ENCODE measurements at places on chromosomes 4 and X.

DNA sequence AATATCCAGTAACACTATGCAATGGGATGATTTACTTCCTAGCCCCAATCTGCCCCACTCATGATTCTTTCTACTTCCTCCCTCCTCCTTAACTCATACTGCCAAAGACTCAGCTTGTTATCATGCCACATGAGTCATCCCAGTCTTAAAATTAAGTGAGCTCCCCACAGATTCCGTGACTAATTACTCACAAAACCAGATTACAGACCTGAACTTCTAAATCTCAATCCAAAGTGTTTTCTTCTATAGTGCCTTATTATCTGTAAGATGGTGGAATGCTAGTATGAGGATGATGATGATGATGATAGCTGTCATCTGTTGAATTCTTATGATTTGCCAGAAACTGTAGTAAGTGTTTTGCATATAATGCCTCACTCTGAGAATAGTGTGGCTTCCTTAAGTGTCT is 27.7 kb upstream of the GPC3 start:
- no peak for DNase-seq

- DNase-seq = no peak
Measured at GRCh38 chr4:184850431-184851199, 24.8 kb upstream of the ACSL1 start.

- DNase-seq = no peak
Measured at GRCh38 chr4:3858046-3858730, 92.0 kb downstream of the ADRA2C start.

- DNase-seq = no peak
Measured at GRCh38 chr4:154158361-154159155, 333.0 kb downstream of the DCHS2 start.

DNA sequence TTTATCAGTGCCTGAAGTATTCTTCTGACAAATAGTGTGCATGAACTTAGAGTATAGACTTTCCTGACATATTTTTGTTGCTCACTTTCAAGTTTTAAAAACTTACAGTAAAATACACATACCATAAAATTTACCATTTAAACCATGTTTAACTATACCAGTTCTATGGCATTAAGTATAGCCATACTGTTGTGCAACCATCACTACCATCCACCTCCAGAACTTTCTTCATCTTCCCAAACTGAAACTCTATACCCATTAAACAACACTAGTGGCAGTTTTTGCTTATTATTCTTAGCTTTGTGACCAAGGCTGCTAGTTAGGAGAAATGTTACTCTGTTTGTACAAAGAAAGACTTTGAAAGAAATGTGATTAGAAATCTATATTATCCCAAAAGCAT is 25.8 kb downstream of the ATP7A start:
- DNase-seq = no peak

GRCh38 chrX:100600758-100601157 is 16.0 kb downstream of the TNMD start:
- no peak for DNase-seq

DNA sequence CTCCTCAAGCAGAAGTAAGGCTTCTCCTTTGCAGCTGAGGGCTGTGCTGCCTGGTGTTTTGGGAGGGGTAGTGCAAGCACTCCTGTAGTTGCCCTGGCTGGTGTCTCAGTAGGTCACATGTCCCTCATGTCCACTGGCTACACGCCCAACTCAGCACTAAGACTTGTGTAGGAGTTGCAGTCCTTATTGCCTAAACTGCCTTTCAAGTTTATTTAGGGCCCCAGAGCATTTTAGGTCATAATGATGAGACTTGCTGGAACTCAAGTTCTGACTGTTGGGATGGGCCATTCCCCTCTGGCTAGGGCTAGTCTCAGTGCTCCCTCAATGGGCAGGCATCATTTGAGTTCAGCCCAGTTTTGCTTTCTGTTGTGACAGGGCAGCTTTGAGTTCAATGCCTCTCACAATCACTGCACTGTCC is 44.1 kb downstream of the PPM1K start:
- no peak for DNase-seq

DNA sequence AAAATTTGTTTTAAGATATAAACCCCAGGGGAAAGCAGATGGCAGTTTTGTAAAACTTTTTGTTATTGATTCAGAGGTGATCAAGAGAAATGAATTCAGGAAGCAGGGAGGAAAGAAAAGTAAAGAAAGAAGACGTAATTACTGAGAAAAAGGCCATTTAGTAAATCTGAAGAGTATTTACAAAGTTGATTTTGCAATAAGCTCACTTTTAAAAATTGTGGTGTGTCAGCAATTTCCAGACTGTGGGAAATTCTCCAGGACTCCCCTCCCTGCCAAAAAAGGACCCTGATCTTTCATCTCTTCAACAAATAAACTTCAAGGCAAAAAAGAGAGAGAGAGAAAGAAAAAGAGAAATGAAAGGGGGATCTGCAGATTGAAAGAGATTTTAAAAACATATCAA is 36.6 kb downstream of the PCYT1B start:
- no peak for DNase-seq

- no peak for DNase-seq
Measured at GRCh38 chr4:169976951-169977350, 49.2 kb downstream of the MFAP3L start.

DNA sequence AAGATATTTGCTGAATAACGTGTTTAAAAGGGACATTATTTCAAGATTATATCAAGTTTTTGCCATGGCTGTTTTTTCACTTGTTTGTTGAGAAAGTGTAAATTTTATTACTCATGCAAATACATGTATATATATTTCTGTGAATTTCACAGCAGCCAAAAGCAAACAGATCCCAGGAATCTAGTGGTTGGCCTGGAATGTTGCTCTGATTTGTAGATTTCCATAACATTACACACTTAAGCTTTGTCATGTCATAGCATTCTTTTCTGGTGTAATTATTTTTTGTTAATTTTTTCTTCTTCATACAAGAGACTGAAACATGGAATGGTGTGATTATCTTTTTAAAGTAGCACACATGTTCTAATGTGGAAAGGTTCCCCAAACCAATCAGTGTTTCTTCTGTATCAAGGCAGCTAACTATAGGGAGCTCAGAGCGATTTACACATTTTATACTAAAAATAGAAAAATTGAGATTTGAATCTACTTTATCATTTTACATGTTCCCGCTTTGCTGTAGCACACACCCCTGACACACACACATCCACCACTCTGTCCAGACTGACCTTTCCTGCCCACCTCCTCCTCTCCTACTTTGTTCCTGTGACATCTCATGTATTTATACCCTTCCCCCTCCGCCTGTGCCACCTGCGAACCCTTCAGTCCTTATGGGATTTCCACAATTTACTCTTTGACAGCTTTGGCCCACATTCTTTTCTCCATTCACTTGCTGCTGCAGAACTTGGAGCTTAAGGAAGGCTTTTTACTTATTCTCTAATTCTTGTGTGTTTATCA is 20.3 kb downstream of the RUFY3 start:
- DNase-seq = no peak

- no peak for DNase-seq
Measured at GRCh38 chr4:60656171-60656570, 544.0 kb upstream of the ADGRL3 start.

DNA sequence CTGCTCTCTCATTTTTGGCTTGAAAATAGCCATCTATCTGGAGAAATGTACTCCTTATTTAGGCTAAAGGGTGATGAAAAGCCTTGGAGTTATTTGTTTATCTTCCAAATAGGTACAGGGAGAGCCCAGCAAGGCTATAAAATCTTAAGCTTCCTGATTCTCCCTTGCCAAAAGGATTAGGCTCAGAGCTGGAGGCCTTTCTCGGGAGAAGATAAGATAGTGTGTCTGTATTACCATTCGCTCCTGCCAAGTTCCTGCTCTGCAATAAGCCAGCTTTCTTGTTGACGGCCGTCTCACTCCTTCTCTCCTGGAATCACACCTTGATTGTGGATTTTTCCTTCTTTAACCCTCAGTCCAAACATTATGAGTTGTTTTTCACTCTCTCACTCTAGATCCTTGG is 171.8 kb upstream of the TTC29 start:
- no peak for DNase-seq

GRCh38 chr4:44493924-44494323 is 45.3 kb upstream of the KCTD8 start:
- no peak for DNase-seq

GRCh38 chr4:16672421-16672820 is 226.0 kb downstream of the LDB2 start:
- DNase-seq = no peak

DNA sequence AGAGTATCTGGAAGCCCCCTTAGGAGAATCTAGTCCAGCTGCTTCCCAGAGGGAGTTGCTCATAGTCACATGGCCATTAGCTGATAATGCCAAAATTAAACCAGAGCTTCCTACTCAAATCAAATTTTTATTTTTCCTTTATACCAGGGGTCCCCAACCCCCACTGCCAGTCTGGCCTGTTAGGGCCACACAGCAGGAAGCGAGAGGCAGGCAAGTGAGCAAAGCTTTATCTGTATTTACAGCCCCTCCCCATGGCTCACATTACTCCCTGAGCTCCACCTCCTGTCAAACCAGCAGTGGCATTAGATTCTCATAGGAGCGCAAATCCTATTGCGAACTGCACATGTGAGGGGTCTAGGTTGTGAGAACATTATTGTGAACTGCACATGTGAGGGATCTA is 19.2 kb upstream of the TNIP3 start:
- DNase-seq = no peak

DNA sequence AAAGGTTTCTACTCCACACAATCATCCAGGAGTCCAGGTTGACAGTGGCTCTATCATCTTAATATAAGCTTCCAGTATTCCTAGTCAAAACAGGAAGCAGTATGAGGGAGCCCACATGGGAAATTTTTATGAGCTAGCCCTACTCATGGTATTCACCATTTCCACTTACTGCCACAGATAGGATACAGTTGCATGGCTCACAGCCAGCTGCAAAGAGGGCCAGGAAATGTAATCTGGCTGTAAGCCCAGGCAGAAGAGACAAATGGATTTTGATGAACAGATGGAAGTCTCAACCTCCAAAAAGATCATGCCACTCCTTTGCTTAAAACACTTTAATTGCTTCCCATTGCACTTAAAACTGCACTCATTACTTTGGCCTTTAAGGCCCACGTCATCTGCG is 150.6 kb downstream of the ADAMTS3 start:
- DNase-seq = no peak

DNA sequence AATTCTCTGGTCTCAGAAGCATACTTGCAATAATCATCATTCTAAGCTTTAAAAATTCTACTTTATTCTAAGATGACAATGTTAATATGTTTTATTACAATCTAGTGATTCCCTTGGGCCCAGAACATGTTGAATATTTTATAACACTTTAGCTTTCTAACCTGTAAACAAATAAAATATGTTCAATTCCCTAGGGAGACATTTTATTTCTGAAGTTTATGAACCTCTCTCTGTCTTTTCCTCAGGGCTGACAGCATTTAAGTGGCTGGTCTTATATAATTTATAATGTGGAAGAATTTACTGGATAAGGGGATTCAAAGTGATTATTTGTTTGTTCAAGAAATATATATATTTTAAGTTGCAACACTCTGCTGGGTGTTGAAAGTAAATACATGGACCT is 55.3 kb upstream of the NPFFR2 start:
- no peak for DNase-seq

DNA sequence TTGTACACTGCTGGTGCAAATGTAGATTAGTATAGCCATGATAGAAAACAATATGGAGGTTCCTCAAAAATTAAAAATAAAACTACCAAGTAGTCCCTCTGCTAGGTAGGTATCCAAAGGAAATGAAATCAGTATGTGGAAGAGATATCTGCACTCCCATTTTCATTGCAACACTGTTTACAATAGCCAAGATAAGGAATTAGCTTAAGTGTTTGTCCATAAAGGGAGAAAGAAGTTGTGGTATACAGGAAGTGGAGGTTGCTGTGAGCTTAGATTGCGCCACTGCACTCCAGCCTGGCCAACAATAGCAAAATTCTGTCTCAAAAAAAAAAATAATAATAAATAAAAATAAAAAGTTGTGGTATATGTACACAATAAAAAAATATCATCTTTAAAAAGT is 325.0 kb upstream of the EMCN start:
- no peak for DNase-seq

- no peak for DNase-seq
Measured at GRCh38 chrX:136863826-136864225, 16.7 kb downstream of the RBMX start.

GRCh38 chrX:40653535-40653934 is 6.2 kb upstream of the CXorf38 start:
- DNase-seq = no peak

- DNase-seq = no peak
Measured at GRCh38 chr4:152382057-152382785, 153.7 kb downstream of the FBXW7 start.

GRCh38 chr4:19285146-19285545 is 966.6 kb upstream of the SLIT2 start:
- DNase-seq = no peak

GRCh38 chr4:47744253-47744652 is 93.6 kb downstream of the CORIN start:
- DNase-seq = no peak

DNA sequence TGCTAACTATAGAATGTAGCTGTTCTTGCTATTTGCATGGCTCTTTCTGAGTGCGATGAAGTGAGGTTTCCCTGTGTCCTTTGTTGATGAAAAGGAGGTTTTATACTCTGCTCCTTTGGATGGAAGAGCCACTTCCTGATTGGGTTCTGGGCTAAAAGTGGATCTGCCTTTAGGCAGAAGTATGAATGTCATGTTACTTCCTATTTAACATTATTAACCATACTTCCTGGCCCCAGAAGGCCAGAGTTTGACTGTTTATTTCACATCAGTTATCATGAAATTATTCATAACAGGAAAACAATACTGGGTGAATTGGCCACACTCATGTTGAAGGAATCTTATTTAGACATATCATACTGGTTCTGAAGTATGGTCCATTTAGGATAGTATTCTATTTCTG is 386.2 kb downstream of the PCDH7 start:
- DNase-seq = no peak

Data from activated CD4-positive, alpha-beta T cell treated with anti-CD3 and anti-CD28 coated beads for 1 hour (primary cell).